Astrocyte of the hippocampus (primary cell): ENCODE measurements at places on chromosomes 7 and 10.

DNA sequence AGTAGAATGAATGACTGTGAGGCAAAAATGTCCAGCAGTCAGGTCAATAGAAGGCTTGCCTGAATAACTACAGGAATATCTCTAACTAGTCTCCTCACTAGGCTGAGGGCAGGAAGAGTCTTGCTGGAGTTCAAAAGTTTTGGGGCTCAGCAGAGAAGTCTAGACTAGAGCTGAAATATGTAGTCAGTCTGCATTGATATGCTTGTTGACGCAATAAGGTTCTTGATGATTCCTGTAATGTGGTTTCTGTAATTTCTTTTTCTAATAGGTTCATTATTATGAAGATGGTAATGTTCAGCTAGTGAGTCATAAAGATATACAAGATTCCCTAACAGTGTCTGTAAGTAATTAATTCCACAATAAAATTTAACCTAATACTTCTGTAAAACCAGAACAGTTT lies 41.5 kb upstream of the ST7 start:
- DNase-seq, result no peak

DNA sequence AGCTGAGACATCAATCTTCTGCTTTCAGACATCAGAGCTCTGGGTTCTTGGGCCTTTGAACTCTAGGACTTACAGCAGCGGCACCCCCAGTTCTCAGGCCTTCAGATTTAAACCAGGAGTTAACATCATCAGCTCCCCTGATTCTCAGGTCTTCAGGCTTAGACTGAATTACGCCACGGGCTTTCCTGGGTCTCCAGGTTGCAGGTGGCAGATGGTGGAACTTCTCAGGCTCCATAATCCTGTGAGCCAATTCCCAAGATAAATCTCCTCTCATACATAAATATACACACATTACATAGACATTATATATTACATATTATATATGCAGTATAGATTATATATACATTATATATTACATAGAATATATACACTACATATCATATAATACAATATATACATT lies 408.9 kb upstream of the AUTS2 start:
- DNase-seq, result no peak

DNA sequence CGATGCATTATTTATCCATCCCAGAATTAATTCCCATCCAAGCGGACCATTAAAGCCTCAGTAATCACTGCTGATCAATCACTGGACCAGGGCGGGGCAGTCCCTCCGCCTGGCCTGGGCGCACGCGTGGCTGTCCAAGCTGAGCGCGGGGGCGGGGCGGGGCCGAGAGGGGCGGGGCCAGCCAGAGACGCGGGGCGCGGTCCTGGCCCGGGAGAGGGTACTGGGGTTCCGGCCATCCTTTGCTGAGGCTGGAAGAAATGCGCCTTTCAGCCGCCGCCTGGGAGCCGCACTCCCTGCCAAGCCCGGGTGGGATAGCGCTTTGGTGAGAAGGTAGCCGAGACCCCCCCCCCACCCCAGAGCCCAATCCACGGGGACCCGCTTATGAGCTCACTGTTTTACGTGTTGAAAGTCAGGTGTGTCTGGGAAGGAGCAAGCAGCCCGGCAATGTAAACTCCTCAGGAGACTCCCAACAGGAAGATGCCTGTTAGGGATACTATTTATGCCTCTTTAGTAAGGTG lies at the start of gene ARHGAP22:
ARHGAP22 (minus strand) TSS at position 83 of the 518 bp plus-strand sequence. CDS start 277 bp downstream, outside the sequence.
- peak; percentile 70 for DNase-seq

- DNase-seq, result peak; percentile 36
These were observed 130.7 kb downstream of the SAMD9 start for GRCh38 chr7:92987095-92987494.

GRCh38 chr10:112634096-112634830 lies 187.2 kb downstream of the VTI1A start:
- peak; percentile 55 for DNase-seq

DNA sequence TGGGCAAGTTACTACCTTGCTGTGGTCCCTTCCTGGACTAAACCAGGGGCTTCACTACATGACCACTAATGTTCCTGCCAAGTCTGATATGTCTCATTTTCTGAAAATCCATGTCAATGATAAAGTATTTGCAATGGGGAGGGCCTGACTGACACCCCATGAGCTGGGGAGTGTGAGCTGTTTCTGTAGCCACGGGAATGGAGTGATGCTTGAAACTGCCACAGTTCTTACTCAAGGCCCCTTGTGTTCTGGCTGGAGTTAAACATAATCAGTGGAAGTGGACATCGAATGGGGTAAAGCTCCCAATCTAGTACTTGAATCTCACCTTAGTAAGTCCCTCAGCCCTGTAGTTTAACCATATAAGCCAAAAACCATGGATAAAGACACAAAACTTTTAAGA lies 61.9 kb upstream of the PDLIM1 start:
- DNase-seq, result no peak

DNA sequence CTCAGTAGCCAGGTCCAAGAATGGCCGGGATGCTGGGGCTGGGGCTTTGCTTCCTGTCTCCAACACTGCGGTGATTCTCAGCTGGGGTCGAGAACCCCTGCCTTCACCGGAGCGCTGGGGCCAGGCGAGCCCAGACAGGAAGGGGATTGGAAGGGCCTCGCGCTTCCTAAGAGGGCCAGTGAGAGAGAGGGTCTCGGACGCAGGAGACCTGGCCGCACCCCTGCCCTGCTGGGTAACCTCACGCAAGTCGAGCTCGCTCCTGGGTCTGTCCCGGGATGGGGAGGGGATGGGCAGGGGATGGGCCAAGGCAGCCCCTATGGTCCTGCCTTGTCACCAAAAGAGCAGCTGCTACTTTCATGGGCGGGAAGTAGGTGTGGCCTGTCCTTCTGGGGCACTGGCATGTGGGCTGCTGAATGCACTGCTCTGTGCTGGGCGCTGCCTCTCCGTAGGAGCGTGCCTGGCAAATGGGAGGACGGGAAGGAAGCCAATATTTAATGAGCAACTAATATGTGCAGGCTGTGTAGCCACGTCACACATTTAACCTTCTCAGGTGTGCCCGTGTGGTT lies 20.0 kb downstream of the KCNK18 start:
- DNase-seq, result peak; percentile 25

DNA sequence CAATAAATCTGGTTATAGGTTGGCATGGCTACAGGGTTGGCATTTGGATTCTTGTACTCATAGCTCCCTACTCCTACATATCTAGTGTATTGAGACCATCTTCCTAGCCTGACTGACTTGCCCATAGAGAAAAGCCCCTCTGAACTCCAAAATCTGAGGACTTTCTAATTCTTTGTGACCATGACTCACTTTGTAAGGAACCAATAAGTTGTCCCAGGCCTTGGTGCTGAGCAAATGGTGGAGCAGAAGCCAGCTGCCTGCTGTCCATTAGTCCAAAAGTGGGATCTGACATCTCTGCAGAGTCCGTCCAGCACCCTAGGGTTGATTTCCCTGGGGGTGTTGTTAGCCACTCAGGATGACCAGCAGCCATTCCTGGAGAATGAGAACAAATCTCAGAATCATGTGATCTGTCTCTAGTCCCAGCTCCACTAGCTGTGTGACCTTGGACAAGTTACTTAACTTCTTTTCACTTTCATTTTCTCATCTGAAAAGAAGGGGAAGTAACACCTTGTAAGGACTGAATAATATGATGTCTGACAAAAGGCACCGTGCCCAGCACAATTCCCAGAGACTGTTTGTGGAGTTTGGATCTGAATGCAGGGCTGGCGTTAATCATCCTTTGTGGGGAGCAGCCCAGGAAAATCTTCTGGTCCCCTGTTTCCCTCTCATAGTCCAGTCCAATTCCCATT lies 44.1 kb downstream of the MTURN start:
- no peak for DNase-seq

GRCh38 chr10:12608761-12609160 lies 259.4 kb downstream of the CAMK1D start:
- DNase-seq, result no peak

GRCh38 chr7:12220389-12221046 lies 9.4 kb downstream of the TMEM106B start:
- peak; percentile 39 for DNase-seq

- no peak for DNase-seq
These were observed 136.4 kb downstream of the CUBN start for GRCh38 chr10:16993186-16993585.

GRCh38 chr10:14879928-14880193 lies 1.2 kb downstream of the SUV39H2 start:
- peak; percentile 5 for DNase-seq

- no peak for DNase-seq
These were observed 81.8 kb upstream of the SFMBT2 start for GRCh38 chr10:7492660-7493046.

- DNase-seq, result no peak
These were observed 238.8 kb downstream of the FANK1 start for GRCh38 chr10:126135177-126135576.

DNA sequence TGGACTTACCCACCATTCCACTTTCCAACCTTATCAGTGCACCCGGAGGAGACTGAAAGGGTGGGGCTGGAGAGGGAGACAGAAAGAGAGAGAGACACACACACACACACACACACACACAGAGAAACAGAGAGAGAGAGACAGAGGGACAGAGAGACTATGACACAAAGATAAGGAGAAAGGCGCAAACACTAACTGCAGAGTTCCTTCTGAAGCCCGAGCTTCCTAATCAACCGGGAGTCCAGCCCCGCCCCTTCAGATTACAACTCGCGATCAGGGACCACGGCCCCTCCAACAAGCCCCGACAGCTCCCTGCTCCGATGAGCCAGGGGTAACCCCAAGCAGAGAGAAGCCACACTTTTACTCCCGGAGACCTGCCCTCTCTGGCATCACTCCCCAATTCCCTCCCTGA lies 499 bp downstream of the GAL3ST4 start:
- DNase-seq, result peak; percentile 45

DNA sequence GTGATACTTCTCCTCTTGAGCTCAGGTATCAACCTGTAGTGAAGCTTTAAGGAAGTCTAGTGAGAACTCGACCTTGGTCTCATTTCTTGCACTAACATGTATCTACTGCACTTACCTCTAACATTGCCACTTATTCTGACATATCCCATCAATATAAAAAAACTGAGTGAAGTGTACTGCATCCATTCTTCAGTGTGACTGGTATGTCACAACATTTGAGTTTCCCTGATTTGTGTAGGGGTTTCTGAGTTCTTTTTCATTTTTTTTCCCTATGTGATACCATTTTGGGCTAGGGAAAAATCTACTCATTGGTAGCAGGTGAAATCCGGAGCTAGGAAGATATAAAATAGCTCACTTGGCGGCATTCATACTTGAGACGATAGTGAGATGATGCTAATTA lies 274.3 kb downstream of the PRKG1 start:
- DNase-seq, result no peak

GRCh38 chr10:82668221-82668895 lies 793.4 kb downstream of the NRG3 start:
- peak; percentile 49 for DNase-seq

- no peak for DNase-seq
These were observed 9.5 kb downstream of the SEPHS1 start for GRCh38 chr10:13338390-13339110.

DNA sequence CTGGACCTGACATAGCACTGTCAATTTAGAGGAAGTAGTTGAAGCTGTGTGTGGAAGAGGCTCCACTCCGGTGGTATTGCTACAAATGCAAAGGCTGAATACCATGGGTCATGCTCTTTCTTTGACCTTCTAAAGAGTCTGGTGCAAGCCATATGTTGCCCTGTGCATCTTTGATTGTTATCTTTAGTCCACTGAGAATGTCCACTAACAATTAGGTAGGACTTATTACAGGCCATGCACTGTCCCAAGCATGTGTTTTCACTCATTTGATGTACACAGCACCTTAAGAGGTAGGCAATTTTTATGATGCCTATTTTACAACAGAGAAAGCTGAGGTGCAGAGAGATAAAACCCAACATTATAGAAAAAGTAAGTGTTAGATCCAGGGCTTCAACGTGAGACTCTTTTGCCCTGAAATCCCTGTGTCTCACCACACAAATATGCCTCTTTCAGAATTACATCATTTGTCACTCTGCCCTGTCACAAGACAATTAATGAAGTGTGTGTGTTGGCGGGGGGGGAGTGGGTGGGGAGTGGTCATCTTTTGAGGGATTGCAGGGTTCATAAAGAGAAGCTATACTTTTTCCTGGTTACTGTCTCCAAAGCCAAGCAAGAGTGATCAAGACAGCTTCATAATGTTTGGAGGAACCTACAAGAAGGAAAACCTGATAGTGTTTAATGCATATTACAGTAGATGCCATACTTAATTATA lies 637.6 kb upstream of the IGFBP3 start:
- peak; percentile 67 for DNase-seq

GRCh38 chr7:20786049-20786412 lies 655 bp downstream of the SP8 start:
- DNase-seq, result peak; percentile 28

DNA sequence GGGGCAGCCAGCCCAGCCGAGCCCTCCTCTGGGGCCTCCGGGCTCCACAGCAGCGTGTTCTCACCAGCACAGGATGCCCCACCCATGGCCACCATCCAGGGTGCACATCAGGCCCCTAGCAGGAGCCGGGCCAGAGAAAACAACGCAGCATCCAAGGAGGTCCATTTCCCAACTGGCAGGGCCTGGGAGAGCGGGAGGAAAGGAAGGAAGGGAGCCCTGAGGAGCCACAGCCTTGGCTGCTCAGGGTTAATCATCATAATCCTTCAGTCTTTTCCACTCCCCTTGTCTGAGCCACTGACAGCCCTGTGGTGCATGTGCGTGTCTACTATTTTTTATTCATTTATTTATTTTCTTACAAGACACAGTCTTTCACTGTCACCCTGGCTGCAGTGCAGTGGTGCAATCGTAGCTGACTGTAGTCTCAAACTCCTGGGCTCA lies 3.6 kb downstream of the PLAC9 start:
- DNase-seq, result peak; percentile 83
